Effector memory CD8-positive, alpha-beta T cell (primary cell): ENCODE measurements at places on chromosomes 5 and 9.

- H3K27ac ChIP-seq = no peak overlapping the region
- no peaks in the 10 kb centered on the region for H3K4me1 ChIP-seq
- H3K27me3 ChIP-seq = no peaks in the 10 kb centered on the region
- no peaks in the 10 kb centered on the region for H3K36me3 ChIP-seq
- no peak for DNase-seq
- H3K4me3 ChIP-seq = no peak overlapping the region
Observed at GRCh38 chr5:30001826-30002225, 1191.7 kb upstream of the CDH6 start.

DNA sequence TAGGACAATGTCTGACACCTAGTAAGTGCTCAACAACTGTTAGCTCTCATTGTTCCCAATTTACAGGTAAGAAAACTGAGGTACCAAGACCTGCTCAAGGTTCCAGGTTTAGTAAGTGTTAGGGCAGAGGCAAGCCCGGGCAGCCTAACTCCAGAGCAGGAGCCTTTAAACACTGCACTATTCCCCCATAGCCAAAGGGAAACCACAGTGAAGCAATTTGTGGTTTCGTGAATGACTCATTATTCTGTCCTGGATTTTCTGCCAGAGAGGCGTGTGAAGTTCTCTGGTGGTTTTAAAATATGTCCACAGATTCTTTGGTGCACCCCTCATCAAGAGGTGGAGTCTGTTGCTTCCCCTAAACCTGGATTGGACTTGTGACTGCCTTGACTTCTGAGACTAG lies 1.0 kb upstream of the MCC start:
- H3K4me1 ChIP-seq = no peaks in the 10 kb centered on the region
- peaks cover 74% of the 10 kb centered on the region for H3K27me3 ChIP-seq
- H3K36me3 ChIP-seq = no peaks in the 10 kb centered on the region
- DNase-seq = no peak

- peaks cover 16% of the 10 kb centered on the region for H3K36me3 ChIP-seq
- H3K4me3 ChIP-seq = no peak overlapping the region
- H3K27me3 ChIP-seq = no peaks in the 10 kb centered on the region
Observed at GRCh38 chr9:126875756-126876510, 15.5 kb downstream of the ZBTB34 start.

DNA sequence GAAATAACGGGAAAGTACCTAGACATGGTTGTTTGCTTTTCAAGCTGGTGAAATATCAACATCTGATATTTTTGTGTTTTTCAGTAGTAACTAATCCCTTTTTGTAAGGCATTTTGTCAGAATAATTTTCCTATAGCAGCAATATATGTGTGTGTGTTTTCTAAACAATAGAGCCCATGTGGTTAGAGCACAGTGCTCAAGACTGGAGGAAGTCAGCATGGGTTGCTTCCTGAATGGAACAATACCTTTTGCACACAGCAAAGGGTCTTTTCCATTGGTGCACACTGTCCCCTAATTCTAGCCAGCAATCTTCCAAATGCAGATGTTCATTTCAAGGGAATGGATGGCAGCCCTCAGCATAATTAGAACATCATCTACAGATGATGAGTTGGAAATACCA lies 270.1 kb downstream of the AOPEP start:
- H3K36me3 ChIP-seq = no peaks in the 10 kb centered on the region
- H3K27me3 ChIP-seq = peaks cover 46% of the 10 kb centered on the region
- no peaks in the 10 kb centered on the region for H3K4me1 ChIP-seq
- H3K4me3 ChIP-seq = no peak overlapping the region
- DNase-seq = no peak
- H3K27ac ChIP-seq = no peak overlapping the region

DNA sequence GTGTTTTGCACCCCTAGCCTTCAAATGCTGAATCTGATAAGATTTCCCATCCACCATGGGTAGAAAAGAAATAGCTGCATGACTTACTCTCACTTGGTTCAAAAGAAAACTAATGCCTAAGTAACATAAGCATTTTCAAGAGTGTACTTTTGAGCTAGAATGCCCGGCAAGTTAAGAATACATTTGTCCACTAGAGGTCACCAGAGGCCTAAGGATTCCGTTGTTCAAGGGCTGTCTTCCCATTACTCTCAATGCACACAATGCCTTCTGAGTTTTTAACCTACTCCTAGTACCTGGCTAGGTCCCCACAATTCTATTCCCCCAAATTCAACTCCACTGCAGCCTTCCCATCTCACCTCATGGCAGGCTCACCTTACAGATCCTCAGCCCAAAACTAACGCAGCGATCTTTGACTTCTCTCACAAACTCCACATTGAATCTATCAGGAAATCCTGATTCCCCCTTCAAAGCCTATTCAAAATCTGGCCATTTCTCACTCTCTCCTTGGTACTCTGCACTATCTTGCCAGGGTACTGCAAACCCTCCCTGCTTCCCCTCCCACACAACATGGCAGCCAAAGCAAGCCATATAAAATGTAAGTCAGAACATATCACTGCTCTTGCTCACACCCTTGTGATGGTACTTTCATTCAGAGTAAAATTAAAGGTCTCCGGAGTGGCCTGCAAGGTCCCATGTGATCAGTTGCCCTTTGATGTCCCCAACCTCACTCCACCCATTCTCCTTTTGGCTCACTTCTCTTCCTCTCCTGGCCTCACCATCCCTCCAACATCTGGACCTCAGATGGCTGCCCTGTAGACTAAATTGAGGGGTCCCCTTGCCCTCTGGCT lies 13.4 kb downstream of the OXCT1 start:
- H3K4me3 ChIP-seq = no peak overlapping the region
- H3K36me3 ChIP-seq = peaks cover 43% of the 10 kb centered on the region
- no peaks in the 10 kb centered on the region for H3K27me3 ChIP-seq
- DNase-seq = peak; percentile 70
- peaks cover 5% of the 10 kb centered on the region for H3K4me1 ChIP-seq
- no peak overlapping the region for H3K27ac ChIP-seq

DNA sequence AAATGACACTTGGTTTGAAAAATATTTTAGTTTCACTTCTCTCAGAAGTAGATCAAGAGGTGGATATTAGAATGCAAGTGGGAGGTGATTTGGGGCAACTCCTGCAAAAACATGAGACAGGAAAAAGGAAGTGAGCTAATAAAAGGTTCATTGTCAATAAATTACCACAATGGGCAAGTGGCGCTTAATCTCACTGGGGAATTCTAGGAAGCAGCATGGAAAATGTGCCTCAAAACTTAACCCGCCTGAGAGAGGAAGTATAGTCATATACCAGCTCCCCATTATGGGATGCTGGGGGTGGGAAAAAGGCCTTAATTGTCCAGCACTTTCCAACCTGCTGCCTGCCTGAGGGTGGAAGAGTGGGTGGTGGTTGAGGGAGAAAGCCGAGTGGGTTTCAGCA lies 204.1 kb downstream of the ELAVL2 start:
- no peaks in the 10 kb centered on the region for H3K4me1 ChIP-seq
- no peaks in the 10 kb centered on the region for H3K27me3 ChIP-seq
- H3K4me3 ChIP-seq = no peak overlapping the region
- no peak overlapping the region for H3K27ac ChIP-seq
